ENCODE measurements at places on chromosomes 16 and 17. TPM values are rescaled to one million over a fixed set of nuclear protein-coding genes. Genes with fewer than 3 reads are reported as not detected.

The NLGN2 gene
- 6.6 TPM for total RNA-seq

DNA sequence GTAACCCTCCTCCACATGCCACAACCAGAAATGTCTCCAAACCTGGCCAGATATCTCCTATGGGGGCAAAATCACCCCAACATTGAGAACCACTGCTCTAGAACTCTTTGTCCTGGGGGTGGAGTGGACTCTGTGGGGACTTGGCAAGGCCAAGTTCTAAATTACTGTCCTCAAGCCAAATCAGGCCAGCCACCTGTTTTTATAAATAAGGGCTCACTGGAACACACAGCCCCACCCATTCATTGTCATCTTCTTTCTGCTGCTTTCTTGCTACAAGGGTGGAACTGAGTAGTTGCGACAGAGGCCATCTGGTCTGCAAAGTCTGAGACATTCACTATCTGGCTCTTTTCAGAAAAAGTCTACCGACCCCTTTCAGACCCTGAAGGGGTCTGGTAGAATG lies 26.8 kb upstream of the TMEM220 start:
- H3K36me3 ChIP-seq: no peaks in the 10 kb centered on the region
- no peak overlapping the region for H3K4me3 ChIP-seq
- DNase-seq: peak; percentile 62
- peak overlapping the region; percentile 59 for H3K27ac ChIP-seq
- no peaks in the 10 kb centered on the region for H3K27me3 ChIP-seq

GRCh38 chr16:19875900-19876299 lies 8.7 kb downstream of the GPRC5B start:
- no peak for DNase-seq
- H3K27me3 ChIP-seq: no peaks in the 10 kb centered on the region
- H3K27ac ChIP-seq: peak overlapping the region; percentile 99
- no peak overlapping the region for H3K4me3 ChIP-seq

GRCh38 chr17:64157669-64158180 lies 27.8 kb upstream of the ERN1 start:
- H3K27ac ChIP-seq: peak overlapping the region; percentile 99
- no peak for DNase-seq
- no peak overlapping the region for H3K4me3 ChIP-seq
- peaks cover 6% of the 10 kb centered on the region for H3K36me3 ChIP-seq

Data from gastrocnemius medialis (tissue), 4 donors.